Mammary microvascular endothelial cell (primary cell): ENCODE measurements at places on chromosomes 12 and 14. TPM values are rescaled to one million over a fixed set of nuclear protein-coding genes. Genes with fewer than 3 reads are reported as not detected.

The RNF10 gene
- 110 and 160 TPM in 2 replicates for total RNA-seq

The GLT1D1 gene
- total RNA-seq = not detected in 2 replicates

The PAPLN gene
- 18.6 and 19.7 TPM in 2 replicates for total RNA-seq

The RNASE3 gene
- not detected in 2 replicates for total RNA-seq

The JAG2 gene
- total RNA-seq = 52.0 TPM in 2 replicates

The RASSF9 gene
- 0.47 and 1.1 TPM in 2 replicates for total RNA-seq

The PLEKHG3 gene
- total RNA-seq = 0.79 and 1.5 TPM in 2 replicates

The KLHL28 gene
- 3.0 and 3.8 TPM in 2 replicates for total RNA-seq

The KRT77 gene
- not detected in 2 replicates for total RNA-seq

The NANOG gene
- not detected in 2 replicates for total RNA-seq

The TSPAN19 gene
- total RNA-seq = not detected in 2 replicates

The CLEC9A gene
- total RNA-seq = not detected in 2 replicates

The GSC gene
- total RNA-seq = not detected in 2 replicates

The LGR5 gene
- total RNA-seq = not detected in 2 replicates
